GM20000 (cell line): ENCODE measurements at places on chromosomes 5 and 9.

GRCh38 chr9:20217596-20217995, 404.7 kb downstream of the MLLT3 start:
- DNase-seq, result no peak

DNA sequence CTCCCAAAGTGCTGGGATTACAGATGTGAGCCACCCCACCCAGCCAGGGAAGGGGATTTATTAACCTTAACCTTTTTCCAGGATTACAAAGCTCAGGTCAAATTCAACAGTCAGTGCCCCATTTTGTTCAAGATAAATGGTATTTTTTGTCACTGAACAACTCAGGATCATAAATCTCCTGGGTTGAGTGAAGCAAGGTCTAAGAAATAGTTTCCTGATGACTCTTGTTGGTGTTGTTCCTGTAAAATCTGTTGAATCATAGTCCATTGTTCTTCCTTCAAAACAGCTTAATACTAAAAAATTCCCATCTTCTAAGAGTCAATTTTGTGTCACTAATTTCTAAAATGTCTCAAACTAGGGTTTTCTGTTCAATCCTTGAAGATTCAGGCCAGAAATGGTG, 33.9 kb upstream of the JMY start:
- DNase-seq, result no peak

DNA sequence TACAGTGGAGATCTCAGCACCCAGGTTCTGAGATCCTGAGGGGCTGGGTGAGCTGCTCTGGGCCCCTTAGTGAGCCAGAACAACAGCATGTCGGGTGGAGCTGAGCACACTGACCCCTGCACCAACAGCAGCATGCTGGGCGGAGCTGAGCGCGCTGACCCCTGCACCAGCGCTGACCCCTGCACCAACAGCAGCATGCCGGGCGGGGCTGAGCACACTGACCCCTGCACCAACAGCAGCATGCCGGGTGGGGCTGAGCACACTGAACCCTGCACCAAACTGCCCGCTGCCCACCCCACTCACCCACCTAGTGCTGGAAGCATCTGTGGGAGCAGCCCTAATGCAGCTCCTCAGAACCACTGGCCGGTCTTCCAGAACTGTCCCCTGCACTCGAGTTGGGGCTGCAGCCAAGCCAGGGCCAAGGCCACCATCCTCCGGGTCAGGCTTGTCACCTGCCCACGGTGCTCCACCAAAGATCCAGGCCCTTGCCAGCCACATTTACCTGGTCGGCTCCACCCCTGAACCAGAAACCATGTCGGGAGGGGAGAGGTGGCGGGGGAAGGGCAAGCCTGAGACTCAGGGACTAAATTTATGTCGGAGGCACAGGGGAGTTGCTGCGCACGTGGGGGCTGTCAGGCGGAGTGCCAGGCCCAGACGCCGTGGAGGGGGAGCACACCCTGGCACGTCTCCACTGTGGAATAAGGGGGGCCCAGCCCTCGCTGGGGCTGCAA, 80.3 kb downstream of the ADAMTS2 start:
- no peak for DNase-seq

DNA sequence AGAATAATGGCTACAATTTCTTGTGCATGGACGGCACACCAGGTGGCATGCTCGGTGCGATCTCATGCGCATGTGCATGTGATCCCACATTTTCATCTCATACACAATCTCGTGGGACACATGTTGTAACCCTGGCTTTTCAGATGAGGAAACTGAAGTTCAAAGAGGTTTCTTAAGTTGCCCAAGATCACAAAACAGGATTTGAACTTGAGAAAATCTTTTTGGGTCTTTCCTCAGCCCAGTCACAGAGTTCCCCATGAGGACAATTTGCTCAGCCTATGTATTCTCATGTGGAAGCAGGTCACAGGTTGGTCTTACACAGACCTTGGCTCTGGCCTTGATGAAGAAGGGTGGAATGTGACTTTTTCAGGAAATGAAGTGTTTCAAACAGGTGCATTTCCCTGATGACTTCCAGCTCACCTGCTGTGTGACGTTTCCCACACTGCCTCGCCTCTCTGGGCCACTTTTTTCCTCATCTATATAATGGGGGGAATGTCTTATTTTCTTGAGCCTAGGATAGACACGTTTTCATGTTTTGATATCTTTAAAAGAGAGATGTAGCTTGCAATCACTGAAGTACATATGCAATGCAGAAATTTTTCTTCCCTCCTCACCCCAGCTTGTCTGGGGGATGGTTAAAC, 7.1 kb upstream of the ORM1 start:
- no peak for DNase-seq

GRCh38 chr5:118379470-118379869, 608.9 kb downstream of the DTWD2 start:
- no peak for DNase-seq

GRCh38 chr5:21831145-21831787, 1021.9 kb downstream of the CDH12 start:
- peak; percentile 3 for DNase-seq

DNA sequence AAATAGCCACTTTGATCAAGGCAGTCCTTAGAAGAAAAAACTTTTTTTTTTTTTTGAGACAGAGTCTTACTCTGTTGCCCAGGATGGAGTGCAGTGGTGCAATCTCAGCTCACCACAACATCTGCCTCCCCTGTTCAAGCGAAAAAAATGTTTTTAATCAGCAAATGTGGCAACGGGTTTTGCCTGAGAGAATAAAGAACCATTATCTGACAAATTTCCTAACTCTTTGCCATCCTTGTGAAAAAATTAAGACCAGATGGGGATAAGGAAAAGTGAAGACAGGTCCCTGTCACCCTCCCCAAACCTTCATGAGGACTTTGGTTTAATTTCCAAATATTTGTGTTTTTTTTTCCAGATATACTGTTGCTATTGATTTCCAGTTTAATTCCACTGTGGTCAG, 107.3 kb upstream of the SPOCK1 start:
- DNase-seq, result no peak

DNA sequence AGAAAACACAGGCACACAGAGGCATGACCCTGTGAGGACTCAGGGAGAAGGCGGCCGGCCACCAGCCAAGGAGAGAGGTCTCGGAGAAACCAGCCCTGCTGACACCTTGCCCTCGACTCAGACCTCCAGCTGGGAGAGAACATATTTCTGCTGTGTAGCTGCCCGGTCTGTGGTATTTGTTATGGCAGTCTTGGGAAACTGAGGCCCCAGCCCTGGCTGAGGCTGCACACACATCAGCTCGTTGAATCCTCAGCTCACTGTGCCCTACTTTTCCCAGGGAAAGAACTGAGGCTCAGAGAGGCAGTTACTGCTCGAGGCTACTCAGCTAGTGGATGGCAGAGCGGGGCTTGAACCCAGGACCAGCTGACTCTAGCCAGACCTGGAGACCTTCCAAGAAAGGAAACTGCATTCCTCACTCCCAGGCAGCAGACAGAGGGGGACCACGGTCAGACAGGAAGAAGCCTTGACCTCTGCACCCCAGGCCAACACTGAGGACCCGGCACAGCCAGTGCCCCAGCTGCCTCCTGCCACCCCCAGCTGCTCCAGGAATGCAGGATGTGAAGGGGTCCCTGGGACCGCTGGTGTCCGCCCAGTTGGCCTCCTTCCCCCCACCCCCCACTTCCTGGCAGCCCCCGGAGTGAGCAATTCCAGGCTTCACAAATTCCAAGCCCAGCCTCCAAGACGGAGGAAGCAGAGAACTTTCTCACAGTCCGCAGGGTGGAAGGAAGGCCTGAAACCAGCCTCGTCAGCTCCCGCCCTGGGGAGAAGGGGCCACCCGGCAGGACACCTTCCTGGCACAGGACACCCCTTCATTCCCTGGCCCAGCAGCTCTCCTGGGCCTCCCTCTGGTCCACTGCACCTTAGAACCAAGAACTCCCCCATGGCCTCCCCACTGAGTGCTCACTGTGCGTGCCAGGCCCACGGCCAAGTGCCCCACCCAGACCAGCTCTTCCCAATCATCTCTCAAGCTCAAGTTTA, 69.9 kb downstream of the LRSAM1 start:
- DNase-seq, result no peak

GRCh38 chr5:80268916-80269315, 13.1 kb upstream of the SERINC5 start:
- DNase-seq, result no peak

GRCh38 chr5:97420646-97421045, 237.6 kb upstream of the RIOK2 start:
- DNase-seq, result no peak

- DNase-seq, result no peak
Observed at GRCh38 chr9:126317513-126317912, 9.1 kb upstream of the MVB12B start.

DNA sequence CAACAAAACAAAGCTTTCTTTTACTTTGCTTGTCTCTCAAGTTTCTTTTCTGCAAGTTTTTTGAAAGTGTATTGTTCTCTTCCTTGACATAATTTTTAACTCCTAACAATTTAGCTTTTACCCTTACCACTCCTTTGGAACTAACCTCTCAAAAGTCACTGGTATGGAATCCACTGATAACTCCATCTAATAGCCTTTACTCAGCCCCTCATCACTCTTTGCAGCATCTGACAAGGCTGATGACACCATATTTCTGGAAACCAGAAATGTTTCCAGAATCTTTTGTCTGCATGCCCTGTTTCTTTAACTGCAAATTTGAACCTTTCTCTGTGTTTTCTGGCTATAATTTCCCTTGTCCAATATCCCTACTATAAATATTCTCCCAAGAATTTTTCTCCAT, 46.5 kb downstream of the ZNF474 start:
- no peak for DNase-seq

- peak; percentile 5 for DNase-seq
Observed at GRCh38 chr5:109936996-109937395, 247.3 kb downstream of the MAN2A1 start.

GRCh38 chr9:115944166-115944948, 209.2 kb upstream of the PAPPA start:
- DNase-seq, result no peak

DNA sequence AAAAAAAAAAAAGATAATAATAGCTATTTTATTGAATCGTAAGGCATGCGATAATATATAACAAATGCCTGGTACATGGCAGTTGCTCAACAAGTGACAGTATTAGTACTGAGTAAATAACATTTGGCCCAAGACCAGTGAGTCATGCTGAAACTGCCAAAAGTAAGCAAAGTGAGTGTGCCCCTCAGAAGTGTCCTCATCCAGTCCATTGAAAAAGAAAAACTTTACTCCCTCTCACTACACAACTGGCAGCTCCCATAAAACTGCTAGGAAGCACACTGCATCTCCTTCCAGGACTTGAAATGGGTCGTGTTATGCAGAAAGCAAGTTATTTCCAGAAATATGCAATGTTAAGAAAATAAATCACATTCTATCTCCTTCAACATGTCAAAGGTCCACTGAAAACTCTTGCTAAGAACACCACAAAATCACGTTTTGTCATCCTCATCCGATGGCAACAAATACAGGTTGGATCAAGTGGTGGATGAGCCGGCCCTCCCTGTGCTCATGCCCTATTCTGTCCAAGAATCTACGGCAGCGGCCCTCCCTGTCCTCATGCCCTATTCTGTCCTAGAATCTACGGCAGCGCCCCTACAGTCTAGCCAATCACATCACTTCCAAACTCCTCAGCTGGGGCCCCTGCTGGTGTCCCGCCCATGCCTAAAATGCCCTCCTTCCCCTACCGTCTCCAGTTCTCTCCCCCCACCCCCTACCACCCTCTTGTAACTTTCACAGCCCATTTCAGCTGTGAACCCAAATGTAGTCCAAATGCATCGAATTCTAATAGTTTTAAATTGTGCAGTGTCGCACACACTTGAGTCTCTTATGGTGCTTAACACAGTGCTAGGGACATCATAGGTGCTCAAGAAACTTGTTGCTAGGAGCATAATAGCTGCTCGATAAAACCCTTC, 12.5 kb downstream of the PTCH1 start:
- DNase-seq, result no peak

GRCh38 chr5:122077366-122078115, 518 bp downstream of the LOX start:
- DNase-seq, result peak; percentile 27

GRCh38 chr9:109110329-109111021, 9.3 kb downstream of the TMEM245 start:
- peak; percentile 35 for DNase-seq

GRCh38 chr9:91654527-91654926, 230.9 kb upstream of the NFIL3 start:
- DNase-seq, result no peak

DNA sequence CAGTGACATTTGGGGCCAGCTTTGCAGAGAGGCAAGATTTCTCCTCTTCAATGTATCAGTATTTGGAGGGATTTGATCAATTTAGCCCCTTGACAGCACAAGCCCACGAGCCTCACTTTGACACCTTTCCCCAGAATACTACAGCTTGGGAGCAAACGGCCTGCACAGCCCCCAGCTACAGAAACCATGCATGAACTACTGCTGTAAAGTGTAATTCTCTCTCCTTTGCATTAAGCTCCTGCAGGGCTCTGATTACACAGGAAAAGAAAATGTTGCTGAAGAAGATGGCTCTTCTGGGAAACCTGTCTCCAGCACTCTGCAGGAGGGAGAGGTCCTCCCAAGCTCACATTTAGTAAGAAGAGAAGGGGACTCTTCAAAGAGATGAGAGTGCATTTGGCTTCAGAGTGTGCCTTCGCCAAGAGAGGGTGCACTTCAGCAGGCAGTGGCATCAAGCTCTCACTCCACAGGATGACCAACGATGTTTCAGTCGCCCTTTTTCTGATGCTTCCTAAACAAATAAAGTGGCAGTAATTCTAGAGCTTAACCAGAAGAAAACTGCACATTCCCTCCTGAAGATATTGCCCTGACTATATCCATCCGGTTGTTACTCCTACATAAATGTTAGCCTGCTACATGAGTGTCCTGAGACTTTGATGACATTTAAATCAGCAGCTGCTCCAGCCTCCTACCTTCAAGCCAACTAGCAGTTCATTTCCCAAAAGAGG, 272.2 kb downstream of the AUH start:
- DNase-seq, result peak; percentile 54

GRCh38 chr9:83988411-83988810, 7.8 kb downstream of the RMI1 start:
- no peak for DNase-seq

- no peak for DNase-seq
Observed at GRCh38 chr9:80093695-80094094, 521.9 kb downstream of the TLE4 start.

- no peak for DNase-seq
Observed at GRCh38 chr5:99034336-99034735, 105.5 kb upstream of the CHD1 start.

GRCh38 chr5:155147222-155147621, 133.7 kb downstream of the KIF4B start:
- DNase-seq, result no peak

- DNase-seq, result no peak
Observed at GRCh38 chr9:114231273-114231672, 75.9 kb downstream of the COL27A1 start.
